ENCODE measurements at places on chromosomes 16 and 17.

- DNase-seq = no peak
Observed at GRCh38 chr16:55663765-55664677, 8.2 kb downstream of the SLC6A2 start.

GRCh38 chr17:32240750-32241149, 24.9 kb upstream of the RHBDL3 start:
- DNase-seq = no peak

DNA sequence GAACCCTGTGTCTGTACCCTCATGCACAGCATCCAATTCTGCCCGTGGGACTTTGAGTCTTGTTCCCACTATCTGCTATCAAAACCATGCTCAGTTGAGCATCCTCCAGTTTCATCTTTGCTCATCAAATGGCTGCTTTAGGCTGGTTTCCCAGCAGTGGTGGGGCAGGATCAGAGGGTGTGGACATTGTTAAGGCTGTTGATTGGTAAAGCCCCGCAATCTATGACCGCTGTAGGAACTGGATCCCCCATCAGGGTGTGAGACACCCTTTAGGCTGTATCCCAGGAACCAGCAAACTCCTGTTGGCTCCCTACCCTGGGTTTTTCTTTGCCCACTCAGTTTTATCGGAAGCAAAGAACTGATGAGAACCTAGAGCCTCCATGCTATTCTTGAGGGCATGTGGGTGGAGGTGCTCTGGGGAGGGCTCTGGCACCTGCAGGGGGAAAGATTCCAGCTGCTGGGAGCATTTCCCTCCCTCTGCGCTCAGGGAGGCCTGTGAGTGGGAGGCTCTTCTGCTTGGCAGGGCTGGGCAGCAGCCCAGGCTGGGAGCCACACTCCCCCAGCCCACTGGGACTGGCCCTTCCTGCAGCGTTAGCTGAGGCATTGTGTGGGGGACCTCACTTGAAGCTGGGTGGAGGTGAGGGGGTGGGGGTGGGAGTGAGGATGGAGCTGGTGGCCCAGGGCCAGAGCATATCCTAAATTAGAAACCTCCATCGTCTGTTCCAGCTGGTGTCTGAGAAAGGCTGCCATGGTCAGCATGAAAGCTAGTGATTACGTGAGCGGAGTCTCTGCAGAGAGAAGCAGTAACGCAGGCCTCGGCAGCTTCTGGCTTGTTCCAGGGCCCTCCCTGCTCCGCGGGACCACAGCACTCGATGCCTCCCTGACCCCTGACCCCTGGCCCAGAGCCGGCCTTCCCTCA, 160.6 kb downstream of the IRF8 start:
- DNase-seq = no peak

GRCh38 chr17:32331243-32332040, 10.5 kb downstream of the C17orf75 start:
- DNase-seq = no peak

GRCh38 chr16:9055661-9056060, 35.8 kb upstream of the HAPSTR1 start:
- DNase-seq = no peak

DNA sequence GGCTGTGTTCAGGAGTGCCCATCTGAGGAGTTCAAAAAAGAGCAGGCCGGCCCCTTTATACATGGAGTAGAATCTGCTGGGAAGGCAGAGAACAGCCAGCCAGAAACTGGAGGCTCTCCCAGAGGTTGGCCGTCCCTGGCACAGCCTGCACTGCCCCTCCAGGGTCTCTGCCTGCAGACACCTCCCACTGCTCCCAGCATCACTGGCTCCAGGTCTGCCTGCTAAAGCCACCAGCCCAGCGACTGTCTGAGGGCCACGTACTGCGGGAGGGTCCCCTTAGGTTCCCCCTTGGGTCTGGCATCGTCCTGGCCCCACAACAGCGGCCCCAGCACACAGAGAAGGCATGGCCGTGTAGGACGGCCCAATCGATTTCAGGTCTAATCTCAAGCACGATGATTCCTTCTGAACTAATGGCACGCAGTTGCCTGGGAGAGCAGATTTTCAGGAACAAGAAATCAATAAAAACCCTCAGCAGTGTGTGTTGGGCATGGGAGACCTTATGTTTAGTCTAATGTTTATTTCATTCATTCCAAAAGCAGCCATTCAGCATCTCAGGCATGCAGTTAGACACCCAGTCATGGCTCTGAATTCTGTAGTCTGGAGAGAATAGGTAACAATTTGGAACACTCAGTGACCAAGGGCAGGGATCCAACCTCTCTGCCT, 95.6 kb downstream of the PGS1 start:
- DNase-seq = no peak

DNA sequence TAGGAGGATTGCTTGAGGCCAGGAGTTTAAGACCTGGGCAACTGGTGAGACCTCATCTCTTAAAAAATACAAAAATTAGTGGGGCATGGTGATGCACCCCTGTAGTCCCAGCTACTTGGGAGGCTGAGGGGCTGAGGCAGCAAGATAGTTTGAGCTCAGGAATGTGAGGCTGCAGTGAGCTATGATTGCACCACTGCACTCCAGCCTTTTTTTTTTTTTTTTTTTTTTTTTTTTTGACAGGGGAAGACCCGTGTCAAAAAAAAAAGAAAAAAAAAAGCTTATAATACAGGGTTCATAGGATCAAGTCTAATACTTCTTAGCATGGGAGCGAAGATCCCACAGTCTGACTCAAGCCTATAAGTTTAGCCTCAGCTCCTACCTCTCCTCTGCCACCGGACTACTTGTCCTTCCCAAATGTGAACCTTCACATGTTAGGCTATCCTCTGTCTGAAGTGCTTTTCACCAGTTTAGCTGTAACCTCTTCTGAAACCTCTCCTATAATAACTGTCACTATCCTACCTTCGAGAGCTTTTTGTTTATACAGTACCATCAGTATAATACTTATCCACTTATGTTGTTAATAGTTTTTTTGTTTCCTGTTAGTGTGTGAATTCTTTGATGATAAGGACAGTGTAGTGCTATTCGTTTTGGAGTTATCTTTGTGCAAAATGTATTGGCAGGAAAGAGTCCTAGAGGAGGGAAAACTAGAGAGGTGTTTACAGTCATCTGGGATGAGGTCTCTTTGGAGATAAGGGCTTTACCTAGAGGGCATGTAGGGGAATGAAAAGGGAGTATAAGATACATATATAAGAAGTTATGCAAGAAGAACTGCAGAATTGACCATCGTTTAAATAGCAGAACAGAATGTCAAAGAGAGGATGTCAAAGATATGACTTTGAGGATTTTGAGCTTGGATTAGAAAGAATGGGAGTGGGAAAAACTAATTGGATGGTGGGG, 15.5 kb downstream of the CPD start:
- no peak for DNase-seq

Measured in T-helper 1 cell (primary cell).